ENCODE measurements at places on chromosomes 1 and 21. TPM values are rescaled to one million over a fixed set of nuclear protein-coding genes. Genes with fewer than 3 reads are reported as not detected.

The CR1 gene
- total RNA-seq: 12.0 TPM

The ECM1 gene
- total RNA-seq: 5.4 TPM

DNA sequence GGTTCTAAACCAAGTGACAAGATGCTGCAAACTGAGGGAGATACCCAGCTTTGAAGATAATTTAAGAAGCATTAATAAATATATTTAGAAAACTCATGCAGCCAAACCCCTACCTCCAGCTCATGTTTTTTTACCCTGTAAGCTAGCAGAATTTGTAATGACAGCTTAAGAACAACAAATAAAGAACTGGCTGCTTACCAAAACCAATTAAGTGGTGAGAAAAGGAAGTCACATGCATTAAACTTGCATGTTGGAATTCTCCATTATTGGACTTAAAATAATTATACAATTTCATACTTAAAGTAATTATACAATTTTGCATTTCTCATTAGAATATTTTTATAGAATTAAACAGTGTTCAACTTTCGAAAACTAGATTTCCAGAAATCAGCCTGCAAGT lies 75.6 kb upstream of the CNIH3 start:
- no peak for DNase-seq
- H3K4me1 ChIP-seq: no peaks in the 10 kb centered on the region
- H3K27me3 ChIP-seq: no peaks in the 10 kb centered on the region

DNA sequence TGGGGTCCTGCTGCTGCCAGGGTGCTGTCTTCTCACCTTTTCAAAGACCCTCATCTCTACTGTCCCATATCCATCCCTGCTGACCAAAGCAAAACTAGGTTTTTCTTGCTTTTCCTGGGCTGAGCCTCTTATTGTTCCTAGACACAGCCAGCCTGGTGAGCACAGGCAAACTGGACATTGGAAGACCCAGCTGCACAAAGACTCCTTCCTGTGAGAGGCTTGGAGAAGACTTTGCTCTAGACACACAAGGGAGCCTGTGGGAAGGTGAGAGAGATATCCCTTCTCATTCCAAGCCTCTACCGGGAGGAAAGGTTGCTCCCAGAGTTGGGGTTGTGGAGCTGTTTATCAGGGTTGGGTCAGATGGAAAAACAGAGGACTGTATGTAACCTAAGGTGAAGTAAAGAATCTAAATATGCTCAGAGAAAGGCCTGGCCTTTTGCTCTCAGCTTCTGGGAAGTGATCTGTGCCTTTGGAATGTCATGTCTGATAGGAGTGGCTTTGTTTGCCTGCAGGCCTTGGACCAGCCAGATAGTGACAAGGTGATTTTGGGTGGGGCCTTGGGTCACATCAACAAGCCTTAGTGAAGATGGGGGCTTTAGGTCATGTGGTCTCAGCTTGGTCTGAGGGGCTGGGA lies 87.6 kb upstream of the RUNX1 start:
- no peak overlapping the region for H3K4me3 ChIP-seq
- H3K36me3 ChIP-seq: no peaks in the 10 kb centered on the region
- peak; percentile 22 for DNase-seq
- no peaks in the 10 kb centered on the region for H3K27me3 ChIP-seq

DNA sequence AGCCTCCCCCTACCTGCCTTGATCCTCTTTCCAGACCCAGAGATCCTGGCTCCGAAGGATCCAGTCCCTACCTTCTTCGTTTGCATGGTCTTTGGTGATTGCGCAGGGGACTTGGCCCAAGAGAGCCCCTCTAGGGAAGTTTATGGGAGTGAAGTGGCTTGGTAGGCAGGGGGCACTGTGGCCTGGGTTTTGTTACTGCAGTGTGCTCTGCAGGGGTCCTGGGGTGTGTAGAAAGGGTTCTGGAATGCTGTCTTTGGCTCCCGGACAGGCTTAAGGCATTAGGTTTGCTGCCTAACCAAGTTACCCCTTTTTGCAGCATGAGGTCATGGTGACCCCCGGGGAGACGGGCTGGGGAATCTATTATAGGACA lies 3.8 kb downstream of the ATP8B2 start:
- H3K4me3 ChIP-seq: no peak overlapping the region
- H3K4me1 ChIP-seq: peaks cover 16% of the 10 kb centered on the region
- no peak for DNase-seq
- no peaks in the 10 kb centered on the region for H3K36me3 ChIP-seq
- peak overlapping the region; percentile 95 for H3K27ac ChIP-seq
- H3K27me3 ChIP-seq: peaks cover 47% of the 10 kb centered on the region

DNA sequence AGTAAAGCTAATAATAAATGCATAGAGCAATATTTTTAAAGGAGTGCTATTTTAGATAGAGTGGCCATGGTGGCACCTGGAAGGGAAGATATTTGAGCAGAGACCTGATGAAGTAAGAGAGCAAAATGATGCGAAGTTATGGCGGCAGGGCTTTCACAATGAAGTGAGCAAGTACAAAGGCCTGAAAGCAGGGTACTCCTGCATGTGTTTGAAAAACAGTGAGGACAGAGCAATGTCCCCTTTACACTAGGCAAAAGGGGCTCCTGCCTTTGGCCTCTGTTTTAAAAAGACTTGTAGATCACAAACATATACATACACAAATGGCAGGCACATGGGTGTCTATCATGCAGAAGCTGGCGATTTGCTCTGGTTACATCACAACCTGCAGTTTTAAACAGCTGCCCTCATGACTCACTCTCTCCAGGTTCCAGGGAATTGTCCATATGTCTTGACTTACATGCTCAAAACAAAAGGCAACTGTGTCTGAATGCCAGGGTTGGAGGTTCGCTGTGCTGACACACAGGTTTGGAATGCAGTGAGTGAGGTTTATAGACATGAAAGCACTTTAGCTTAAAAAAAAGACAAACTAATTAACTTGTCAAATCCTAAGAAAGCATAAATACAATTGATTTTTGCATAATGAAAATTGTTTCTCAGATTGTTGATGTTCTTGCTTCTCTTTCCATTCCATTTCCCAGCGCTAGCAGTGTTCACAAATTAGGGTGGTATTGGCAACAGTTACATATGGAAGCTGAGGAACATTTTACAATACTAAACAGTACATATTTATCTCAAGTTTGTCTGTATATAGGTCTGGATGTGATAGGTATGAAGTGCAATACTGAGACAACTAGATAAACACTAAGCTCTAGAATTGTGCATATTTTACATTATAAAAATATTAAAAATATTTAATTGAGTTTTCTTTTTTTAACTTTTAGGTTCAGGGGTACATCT lies 313.9 kb downstream of the BARHL2 start:
- no peaks in the 10 kb centered on the region for H3K27me3 ChIP-seq
- peak; percentile 22 for DNase-seq
- H3K4me1 ChIP-seq: no peaks in the 10 kb centered on the region
- no peak overlapping the region for H3K27ac ChIP-seq

DNA sequence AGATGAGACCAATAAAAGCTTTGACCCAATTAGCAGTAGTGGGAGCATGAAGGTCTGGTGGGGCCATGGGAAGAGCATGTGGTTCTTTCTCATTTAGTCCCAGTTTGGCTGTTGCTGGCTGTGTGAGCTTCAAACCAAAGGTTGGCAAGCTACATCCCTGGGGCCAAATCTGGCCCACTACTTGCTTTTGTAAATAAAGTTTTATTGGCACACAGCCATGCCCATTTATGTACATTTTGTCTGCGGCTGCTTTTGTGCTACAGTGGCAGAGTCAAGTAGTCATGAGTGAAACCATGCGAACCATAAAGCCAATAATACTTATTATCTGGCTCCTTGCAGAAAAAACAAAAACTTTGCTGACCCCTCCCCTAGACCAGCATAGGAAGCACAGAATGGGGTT lies 196.9 kb downstream of the PRDM2 start:
- H3K4me3 ChIP-seq: no peak overlapping the region
- peaks cover 5% of the 10 kb centered on the region for H3K4me1 ChIP-seq
- peaks cover 24% of the 10 kb centered on the region for H3K27me3 ChIP-seq
- H3K27ac ChIP-seq: no peak overlapping the region
- no peaks in the 10 kb centered on the region for H3K36me3 ChIP-seq

GRCh38 chr1:1358433-1359271 lies at the start of gene MXRA8:
TSS of gene MXRA8 (minus strand) at chr1:1358555. CDS start at chr1:1358504, 51 bp downstream.
- H3K4me3 ChIP-seq: peak within 1 kb of the TSS; percentile 39
- no peaks in the 10 kb centered on the region for H3K36me3 ChIP-seq
- H3K4me1 ChIP-seq: peaks cover 33% of the 10 kb centered on the region
- peaks cover 61% of the 10 kb centered on the region for H3K27me3 ChIP-seq

- H3K27me3 ChIP-seq: peaks cover 70% of the 10 kb centered on the region
- H3K4me3 ChIP-seq: peak overlapping the region; percentile 54
- H3K4me1 ChIP-seq: peaks cover 72% of the 10 kb centered on the region
- no peak for DNase-seq
Measured at GRCh38 chr1:1356166-1356795, 2.1 kb downstream of the MXRA8 start.

GRCh38 chr1:59730759-59731478 lies 83.8 kb upstream of the HOOK1 start:
- DNase-seq: peak; percentile 78
- peaks cover 20% of the 10 kb centered on the region for H3K4me1 ChIP-seq
- peak overlapping the region; percentile 83 for H3K27ac ChIP-seq
- no peaks in the 10 kb centered on the region for H3K36me3 ChIP-seq

GRCh38 chr1:48450505-48450904 lies 21.5 kb downstream of the SPATA6 start:
- no peak overlapping the region for H3K27ac ChIP-seq
- DNase-seq: no peak
- H3K4me3 ChIP-seq: no peak overlapping the region
- no peaks in the 10 kb centered on the region for H3K27me3 ChIP-seq

- H3K4me3 ChIP-seq: no peak overlapping the region
- H3K36me3 ChIP-seq: no peaks in the 10 kb centered on the region
- H3K27me3 ChIP-seq: no peaks in the 10 kb centered on the region
- H3K27ac ChIP-seq: no peak overlapping the region
- no peaks in the 10 kb centered on the region for H3K4me1 ChIP-seq
Measured at GRCh38 chr1:192766009-192766625, 42.7 kb upstream of the RGS2 start.

DNA sequence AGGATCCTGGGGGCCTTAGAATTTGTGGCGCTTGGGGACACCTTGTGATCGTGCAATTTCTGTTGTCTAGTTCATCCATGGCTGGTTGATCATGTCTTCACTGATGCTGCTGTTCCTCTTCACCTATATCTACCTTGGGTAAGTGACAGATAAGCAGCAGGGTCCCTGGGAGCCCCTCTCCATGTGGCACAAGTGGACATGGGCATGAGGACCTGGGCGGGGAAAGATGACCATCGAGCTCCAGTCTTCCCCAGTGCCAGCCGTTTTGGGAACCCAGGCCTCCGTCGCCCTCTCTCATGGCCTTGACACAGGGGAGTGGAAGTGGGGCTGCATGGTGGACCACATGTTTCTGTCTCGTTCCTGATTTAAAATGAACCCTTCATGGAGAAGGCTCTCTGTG lies 17.6 kb downstream of the PSEN2 start:
- DNase-seq: no peak
- H3K4me3 ChIP-seq: no peak overlapping the region
- H3K27me3 ChIP-seq: no peaks in the 10 kb centered on the region
- H3K4me1 ChIP-seq: no peaks in the 10 kb centered on the region
- H3K36me3 ChIP-seq: no peaks in the 10 kb centered on the region
- H3K27ac ChIP-seq: no peak overlapping the region

- peaks cover 20% of the 10 kb centered on the region for H3K4me1 ChIP-seq
- no peak overlapping the region for H3K27ac ChIP-seq
- no peak overlapping the region for H3K4me3 ChIP-seq
Measured at GRCh38 chr1:205232127-205232820, 4.5 kb downstream of the TMCC2 start.

DNA sequence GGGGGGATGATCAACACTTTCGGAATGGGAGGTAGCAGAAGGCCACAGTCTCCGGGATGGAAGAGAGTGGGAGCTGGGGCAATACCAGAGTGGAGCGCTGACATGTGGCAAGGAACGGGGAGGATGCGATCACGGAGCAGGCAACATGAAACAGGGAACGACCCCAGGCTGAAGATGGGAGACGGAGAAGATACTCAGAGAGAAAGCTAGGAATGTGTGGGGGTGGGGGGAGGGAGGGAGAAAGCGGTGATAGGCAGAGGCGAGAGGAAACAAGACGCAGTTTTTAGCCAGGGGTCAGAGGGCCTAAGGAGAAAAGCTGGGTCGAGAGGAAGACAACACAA lies 577 bp downstream of the RAB3GAP2 start:
- peak overlapping the region; percentile 74 for H3K4me3 ChIP-seq
- H3K4me1 ChIP-seq: peaks cover 14% of the 10 kb centered on the region
- DNase-seq: peak; percentile 14
- H3K27ac ChIP-seq: peak overlapping the region; percentile 92
- H3K27me3 ChIP-seq: no peaks in the 10 kb centered on the region

- H3K4me1 ChIP-seq: no peaks in the 10 kb centered on the region
- H3K27ac ChIP-seq: no peak overlapping the region
- no peak overlapping the region for H3K4me3 ChIP-seq
- DNase-seq: peak; percentile 35
Measured at GRCh38 chr1:152654110-152654509, 9.1 kb upstream of the LCE2D start.

DNA sequence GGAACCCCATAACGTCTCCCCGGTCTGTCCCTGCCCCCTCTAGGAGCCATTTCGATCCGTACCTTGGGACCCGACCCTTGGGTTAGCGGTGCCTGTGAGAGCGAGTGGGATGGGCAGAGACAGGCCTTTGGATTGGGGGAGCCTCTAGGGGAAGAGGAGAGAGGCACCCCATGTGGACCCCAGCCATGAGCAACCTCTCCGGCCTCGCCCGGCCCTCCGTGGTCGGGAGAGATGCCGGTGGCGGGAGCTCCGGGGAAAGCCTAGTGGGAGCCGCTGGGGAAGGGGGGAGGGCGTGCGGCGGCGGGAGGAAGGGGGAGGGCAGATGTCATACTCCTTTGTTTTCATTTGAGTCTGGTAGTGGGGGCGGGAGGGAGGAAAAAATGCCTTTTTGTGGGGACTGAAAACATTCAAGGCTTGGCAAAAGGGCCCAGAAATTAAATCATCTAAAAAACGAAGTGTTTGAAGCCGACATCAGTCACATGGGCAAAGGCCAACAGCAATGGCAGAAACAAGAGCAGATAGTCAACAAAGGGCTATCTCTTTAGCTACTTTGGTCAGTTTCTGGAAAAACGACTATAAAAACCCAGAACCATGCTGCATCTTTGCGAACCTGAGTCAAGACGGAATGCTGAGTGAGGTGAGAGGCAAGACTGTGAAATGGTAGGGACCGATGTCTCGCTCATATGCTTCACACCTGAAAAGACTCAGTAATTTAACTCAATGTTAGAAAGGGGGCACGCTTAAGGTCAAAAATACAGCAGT lies 758 bp downstream of the PTBP2 start:
- peak overlapping the region; percentile 87 for H3K4me3 ChIP-seq
- H3K4me1 ChIP-seq: peaks cover 14% of the 10 kb centered on the region
- no peaks in the 10 kb centered on the region for H3K36me3 ChIP-seq
- peak; percentile 62 for DNase-seq

DNA sequence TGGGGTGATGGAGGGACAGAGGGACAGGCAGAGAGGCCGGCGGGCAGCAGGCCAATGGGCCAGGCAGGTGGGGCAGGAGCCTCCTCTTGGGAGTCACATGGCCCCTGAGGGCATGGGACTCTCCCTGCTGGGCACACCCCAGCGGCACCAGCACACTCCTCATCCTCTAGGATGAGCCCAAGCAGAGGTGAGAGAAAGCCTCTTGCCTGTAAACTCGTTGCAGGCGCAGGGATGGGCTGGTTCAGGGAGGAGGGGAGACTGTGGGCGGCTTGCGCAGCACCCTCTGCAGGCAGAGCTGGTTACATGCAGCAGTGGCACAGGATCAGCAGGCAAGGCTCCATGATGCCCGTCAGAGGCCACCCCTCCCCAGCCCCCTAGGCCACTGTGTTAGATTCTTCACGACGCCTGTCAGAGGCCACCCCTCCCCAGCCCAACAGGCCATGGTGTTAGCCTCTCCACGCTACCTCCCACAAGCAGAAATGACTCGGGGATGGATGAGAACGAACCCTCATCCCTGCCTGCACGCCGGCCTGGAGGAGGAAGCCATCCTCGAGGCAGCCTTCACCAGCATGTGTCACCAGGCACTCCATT lies 209.7 kb upstream of the VAMP3 start:
- no peaks in the 10 kb centered on the region for H3K27me3 ChIP-seq

GRCh38 chr1:228270032-228270431 lies 62.2 kb downstream of the OBSCN start:
- H3K27ac ChIP-seq: no peak overlapping the region
- no peaks in the 10 kb centered on the region for H3K36me3 ChIP-seq
- peaks cover under 1% of the 10 kb centered on the region for H3K4me1 ChIP-seq

The VSIG8 gene
- not detected for total RNA-seq

Data from transverse colon (tissue), 4 donors.